Putamen (tissue), 1 donor: ENCODE measurements at places on chromosomes 2 and 18.

DNA sequence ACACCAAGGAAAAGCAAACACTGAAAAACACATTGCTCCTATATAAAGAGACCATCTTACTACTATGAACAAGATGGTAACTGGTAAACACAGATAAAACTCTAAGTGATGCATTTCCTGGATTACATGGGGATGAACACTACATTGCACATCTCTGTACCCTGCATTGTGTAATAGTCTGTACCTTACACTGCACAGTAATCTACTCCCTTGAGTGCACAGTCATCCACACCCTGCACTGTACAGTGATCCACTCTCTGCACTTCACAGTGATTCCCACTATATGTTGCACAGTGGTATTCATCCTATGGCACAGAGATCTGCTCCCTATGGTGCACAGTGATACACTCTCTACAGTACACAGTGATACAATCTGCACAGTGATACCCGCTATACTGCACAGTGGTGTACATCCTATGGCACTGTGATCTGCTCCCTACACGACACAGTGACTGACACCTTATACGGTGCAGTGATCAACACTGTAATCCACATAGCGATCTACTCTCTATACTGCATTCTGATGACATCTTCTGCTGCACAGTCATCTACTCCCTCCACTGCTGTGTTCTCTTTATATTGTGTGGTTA, 462.2 kb upstream of the RGPD4 start:
- no peak for DNase-seq

DNA sequence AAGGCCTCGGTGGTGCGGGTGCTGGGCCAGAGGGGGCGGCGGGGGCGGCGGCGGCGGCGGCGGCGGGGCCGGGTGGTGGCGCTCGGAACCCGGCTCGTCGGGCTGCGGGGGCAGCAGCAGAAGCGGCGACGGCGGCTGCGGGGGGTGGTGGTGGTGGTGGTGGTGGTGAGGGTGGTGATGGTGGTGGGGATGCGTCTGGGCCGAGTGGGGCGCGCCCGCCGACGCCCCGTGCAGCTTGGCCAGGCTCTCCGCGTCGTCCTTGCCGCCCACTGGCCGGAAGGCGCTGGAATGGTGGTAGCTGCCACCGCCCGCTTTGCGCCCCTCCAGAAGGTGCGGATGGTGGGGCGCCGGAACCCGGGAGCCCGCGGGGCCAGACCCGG, 4.4 kb downstream of the SKOR2 start:
- no peak for DNase-seq

DNA sequence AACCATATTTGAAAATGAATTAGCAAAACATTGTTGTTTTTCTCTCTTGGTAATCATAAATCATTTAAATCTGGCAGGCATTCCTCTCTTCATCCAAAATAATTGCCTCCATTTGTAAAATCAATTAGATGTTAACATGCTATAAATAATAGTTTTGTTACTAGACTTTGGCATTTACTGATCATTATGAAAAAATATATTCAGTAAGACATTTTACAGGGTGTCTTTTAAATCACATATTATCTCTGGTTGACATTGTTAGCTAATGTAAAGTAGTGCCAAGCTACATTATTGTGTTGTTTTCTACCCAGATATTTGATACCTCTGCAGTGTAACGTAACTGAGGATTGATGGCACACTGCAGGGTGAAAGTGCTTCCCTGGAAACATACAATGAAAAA, 31.8 kb upstream of the DLX1 start:
- DNase-seq, result no peak

GRCh38 chr18:11991021-11991795, 9.9 kb downstream of the IMPA2 start:
- DNase-seq, result no peak

DNA sequence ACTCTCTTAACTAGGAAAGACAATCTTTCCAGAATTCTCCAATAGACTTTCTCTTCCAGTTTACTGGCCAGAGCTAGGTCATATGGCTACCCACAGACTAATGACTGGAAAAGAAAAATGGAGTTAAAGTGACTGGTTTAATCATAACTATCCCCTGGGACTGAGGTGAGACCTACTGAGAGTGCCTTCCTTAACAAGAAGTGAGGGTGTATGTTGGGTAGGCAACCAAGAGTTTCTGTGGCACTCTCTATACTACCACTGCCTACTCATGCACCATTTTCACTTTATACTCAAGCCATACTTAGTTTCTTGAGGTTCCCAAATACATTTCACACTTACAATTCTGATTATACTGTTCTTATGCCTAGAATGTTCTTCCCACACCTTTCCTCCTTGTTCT, 6.9 kb upstream of the GFPT1 start:
- DNase-seq, result no peak

DNA sequence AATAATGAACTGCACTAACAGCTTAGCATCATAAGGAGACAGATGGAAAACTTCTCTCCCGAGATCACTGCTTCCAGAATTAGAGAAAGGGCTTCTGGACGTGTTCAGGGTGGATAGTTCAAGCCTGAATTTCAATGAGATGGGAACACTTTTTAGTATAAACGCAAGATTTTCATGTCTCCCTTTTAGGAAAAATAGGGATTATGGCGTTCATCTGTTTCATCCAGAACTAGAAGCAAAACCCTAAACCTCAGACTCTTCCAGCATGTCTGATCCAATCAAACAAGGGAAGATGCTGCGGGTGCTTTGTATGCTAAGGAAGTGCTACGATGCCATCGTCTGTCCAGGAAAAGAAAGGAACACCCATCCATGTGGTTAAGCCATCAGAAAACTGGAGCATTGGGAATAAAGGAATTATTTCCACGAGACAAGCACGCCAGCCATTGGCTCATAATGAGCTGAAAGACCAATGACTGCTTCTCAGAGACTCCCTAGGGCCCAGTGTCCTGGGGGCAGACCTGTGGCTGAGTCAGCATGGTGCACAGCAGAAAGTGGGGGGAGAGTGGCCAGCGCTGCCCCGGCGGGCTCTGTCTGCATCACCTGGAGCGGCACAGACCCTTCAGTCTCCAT, 65.9 kb upstream of the AFF3 start:
- DNase-seq, result no peak

GRCh38 chr2:55718165-55719008, 24.7 kb upstream of the PNPT1 start:
- peak; percentile 77 for DNase-seq

GRCh38 chr2:71716697-71717624, 263.6 kb downstream of the DYSF start:
- DNase-seq, result no peak

DNA sequence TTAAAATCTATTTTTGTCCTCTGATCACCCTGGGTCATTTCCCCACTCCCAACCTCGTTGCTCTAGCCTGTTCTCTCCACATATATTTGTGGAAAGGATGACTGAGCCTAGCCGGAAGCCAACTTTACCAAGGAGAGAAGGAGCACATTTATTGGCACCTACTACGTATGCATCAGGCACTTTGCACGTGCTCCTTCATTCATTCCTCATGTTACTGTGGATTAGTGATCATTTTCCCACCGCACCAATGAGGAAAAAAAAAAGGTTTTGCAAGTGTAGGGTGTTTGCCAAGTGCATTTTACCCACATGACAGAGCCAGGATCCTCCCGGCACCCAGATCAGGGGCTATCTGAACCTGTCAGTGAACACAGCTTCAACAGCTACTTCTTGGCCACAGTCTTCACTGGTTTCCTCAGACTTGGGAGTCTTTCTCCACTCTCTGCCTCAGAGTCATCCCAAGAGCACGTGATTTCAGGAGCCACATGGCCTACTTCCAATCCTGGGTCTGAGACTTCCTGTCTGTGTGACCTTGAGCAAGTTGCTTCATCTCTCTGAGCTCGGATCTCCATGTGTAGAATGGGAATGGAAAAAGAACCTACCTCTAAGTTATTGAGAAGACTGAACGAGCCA, 1.9 kb upstream of the C1QL2 start:
- no peak for DNase-seq

DNA sequence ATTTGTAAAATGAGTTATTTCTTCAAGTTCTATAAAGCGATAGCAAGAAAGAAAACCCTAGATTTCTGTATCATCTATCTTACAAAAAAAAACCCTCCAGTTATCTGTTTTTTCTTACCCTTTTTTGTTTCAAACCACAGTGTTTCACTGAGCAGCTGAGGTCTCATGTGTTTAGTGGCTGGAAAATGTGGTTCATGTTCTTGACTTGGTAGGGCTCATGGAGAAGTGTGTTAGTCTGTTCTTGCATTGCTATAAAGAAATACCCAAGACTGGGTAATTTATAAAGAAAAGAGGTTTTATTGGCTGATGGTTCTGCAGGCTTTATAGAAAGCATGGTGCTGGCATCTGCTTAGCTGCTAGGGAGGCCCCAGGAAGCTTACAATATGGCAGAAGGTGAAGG, 147.3 kb upstream of the NABP1 start:
- no peak for DNase-seq

DNA sequence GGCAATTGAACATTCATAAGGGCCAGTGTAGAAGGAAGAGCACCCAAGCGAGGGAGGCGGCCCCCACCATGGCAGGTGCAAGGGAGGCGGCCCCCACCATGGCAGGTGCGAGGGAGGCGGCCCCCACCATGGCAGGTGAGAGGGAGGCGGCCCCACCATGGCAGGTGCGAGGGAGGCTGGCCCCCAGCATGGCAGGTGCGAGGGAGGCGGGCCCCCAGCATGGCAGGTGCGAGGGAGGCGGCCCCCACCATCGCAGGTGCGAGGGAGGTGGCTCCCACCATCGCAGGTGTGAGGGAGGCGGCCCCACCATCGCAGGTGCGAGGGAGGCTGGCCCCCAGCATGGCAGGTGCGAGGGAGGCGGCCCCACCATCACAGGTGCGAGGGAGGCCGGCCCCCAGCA, 24.7 kb upstream of the GPC1 start:
- DNase-seq, result no peak

GRCh38 chr18:48943333-48943732, 7.4 kb downstream of the SMAD7 start:
- DNase-seq, result no peak

GRCh38 chr2:42171396-42171980, 2.3 kb downstream of the EML4 start:
- no peak for DNase-seq

GRCh38 chr2:103868396-103868795, 985.5 kb upstream of the POU3F3 start:
- DNase-seq, result no peak

DNA sequence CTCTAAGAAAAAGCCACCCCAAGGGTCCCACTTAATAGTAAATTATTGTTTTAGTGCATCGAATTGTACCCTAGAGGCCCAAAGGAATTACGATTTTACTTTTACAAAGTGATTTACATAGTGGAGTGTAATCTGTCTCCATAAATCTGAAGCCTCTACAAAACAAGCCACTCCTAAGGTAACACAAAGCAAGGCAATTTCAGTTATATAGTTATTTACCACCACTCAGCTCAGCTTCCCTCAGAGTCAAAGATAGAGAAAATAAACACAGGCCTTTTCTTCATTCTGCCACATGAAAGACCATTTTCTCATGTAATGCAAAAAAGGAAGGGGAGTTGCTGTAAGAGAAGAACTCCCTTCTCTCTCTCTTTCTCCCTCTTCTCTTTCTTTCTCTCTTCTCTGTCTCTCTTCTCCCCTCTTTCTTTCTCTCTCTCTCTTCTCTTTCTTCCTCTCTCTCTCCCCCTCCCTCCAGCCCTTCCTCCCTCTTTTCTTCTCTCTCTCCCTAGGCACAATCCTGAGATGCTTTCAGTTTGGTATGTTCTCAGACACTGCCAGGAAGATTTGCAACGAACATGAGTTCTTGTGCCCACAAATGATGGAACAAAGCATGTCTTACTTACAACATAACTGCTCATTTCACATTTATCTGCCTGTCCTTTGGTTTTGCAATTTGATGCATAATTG, 264.5 kb downstream of the BCL2 start:
- no peak for DNase-seq

- DNase-seq, result no peak
Measured at GRCh38 chr2:38463752-38464151, 86.7 kb upstream of the ATL2 start.

- peak; percentile 88 for DNase-seq
Measured at GRCh38 chr2:57907411-57907810, 139.2 kb upstream of the VRK2 start.

DNA sequence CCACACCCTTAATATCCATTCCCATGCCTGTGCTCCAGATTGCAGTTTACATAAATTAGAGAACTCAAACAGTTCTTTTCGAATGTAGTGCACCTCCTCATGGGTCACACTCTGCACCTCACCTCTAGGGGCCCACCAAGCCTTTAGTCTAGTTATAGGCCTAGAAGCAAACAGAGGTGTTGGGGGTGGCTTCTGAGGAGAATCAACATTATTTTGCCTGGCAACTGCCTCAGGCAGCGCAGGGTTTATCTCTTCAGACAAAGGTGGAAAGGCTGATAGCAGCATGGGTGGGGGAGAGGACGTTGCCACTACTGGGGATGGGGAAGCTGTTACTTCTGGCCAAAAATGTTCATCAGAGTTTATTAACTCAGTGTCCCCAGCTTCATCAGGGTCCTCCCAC, 5.0 kb upstream of the GYPC start:
- no peak for DNase-seq

GRCh38 chr2:38975042-38975441, 85.4 kb downstream of the ARHGEF33 start:
- DNase-seq, result no peak

GRCh38 chr2:27171351-27171848, 22.6 kb downstream of the TCF23 start:
- no peak for DNase-seq
